ENCODE measurements at places on chromosomes 5 and 9.

DNA sequence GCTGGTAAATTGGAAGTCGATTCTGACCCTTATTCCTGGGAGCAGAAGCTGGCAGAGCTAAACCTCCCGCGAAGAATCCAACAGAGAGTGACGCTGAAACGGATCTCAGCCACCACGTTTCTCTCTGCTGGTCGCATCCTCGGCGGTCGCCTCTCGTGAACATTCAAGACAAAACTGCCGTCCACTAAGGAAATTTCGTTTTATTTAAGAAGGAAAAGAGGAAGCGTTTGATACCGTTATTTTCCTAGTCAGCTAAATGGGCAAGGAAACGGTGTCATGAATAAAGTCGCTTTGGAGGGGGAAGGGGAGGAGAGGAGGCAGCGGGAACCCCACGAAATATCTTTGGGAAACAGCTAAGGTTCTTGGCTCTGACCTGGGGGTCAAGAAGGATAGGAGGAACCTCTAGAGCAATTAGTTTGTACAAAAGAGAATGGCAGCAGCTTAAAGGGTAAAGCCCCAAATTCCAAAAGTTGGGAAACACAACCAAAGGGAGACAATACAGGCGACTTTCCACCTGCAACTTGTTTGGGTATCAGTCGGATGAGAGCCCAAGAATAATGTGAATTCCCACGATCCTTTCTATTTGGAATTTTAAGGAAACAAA is 1.9 kb downstream of the FOXB2 start:
- no peak for DNase-seq

- no peak for DNase-seq
Measured at GRCh38 chr5:112346411-112347044, 72.5 kb downstream of the EPB41L4A start.

- no peak for DNase-seq
Measured at GRCh38 chr9:136292026-136292538, 11.8 kb downstream of the CCDC187 start.

- no peak for DNase-seq
Measured at GRCh38 chr5:151280443-151280842, 23.1 kb downstream of the SLC36A3 start.

DNA sequence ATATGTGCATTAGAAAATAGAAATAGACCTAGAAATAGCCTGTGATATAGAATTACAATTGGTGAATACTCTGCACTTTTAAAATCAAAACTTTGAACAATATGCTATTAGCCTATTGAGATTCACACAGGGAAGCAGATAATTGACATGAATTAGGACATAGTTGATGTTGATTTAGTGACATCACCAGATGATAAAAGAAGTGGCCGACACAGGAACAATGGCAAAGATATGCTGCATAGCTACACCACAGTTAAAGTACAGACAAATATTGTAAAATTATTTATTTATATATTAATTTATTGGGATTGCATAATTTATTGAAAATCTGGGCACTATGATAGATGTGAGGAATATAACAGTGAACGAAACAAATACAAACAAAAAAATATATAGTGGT is 261.5 kb upstream of the CCNH start:
- no peak for DNase-seq

DNA sequence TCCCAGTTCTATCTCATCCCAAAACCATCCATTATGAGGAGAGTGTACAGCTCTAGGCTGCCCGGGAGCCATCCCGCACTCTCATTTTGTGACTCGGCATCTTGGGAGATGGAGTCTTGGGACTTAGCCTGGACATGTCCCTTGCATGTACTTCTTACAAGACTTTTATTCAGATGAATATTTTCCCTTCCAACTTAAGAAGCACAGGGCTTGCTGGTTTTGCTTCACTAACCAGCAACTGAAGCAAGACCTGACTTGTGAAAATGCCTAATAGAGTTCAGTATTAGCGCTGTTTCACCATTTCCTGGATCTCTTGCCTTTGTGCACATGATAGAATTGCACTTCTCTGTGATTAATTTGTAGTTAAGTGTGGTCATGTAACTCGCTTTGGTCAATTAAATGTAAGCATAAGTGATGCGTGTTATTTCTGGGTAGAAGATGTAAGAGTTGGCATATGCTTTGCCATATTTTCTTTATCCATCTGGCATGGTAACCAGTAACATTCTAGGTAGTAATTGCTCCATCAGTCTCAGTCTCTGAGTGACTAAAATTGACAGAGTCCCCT is 55.8 kb downstream of the PDCD1LG2 start:
- DNase-seq: no peak

DNA sequence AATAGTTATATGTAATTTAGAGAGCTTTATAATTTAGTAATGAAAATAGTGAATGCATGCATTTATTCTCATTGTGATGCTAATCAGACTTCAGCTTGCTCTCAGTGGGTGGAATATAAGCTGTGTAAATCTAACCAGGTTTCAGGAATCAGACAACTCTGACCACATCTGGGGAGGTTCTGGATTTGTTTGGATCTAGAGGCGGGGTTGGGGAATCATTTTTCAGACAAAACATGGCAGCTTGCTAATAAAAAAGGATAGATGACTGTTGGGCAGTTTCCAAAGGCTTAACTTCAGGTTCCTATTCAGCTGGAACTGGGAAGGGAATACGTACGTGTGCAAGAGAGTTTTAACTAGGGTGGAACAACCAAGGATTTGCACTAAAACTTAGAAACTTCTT is 43.2 kb upstream of the MAMDC2 start:
- DNase-seq: no peak

DNA sequence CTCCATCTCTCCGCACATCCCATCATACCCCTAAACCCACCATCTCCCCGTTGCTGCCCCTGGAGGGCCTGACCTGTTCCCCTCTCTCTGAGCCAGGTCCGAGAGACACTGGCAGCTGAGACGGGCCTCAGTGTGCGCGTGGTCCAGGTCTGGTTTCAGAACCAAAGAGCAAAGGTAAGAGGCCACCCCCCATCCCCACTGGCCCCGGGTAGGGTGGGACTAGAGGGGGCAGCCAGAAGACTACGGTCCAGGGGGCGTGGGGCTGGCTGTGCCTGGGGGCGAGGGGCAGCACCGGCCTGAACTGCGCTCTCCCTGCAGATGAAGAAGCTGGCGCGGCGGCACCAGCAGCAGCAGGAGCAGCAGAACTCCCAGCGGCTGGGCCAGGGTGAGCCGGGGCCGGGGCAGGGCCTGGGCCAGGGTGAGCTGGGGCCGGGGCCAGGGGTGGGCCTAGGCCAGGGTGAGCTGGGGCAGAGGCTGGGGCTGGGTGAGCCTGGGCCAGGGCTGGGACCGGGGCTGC is 79.8 kb downstream of the LMX1B start:
- DNase-seq: no peak

GRCh38 chr9:124264823-124265233 is 7.1 kb downstream of the NEK6 start:
- DNase-seq: no peak

DNA sequence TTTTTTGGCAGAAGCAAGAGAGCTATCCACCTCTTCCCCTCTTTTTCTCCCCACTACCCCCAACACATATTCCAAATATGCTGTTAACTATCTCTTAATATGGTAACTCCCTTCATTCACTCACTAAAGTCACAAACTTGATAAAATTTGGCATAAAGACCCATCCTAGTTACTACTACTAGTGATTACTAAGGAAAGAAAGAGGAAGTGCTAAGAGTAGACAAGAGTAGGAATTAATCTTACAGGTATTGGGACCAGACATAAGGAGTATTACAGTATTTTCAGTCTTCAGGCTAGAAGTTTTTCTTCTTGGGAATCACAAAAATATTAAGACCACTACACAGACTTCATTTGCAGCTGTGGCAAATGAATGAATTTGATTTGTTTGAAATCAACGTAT is 2.2 kb downstream of the ADAMTS6 start:
- DNase-seq: no peak

GRCh38 chr9:22374051-22374450 is 72.6 kb upstream of the DMRTA1 start:
- no peak for DNase-seq

DNA sequence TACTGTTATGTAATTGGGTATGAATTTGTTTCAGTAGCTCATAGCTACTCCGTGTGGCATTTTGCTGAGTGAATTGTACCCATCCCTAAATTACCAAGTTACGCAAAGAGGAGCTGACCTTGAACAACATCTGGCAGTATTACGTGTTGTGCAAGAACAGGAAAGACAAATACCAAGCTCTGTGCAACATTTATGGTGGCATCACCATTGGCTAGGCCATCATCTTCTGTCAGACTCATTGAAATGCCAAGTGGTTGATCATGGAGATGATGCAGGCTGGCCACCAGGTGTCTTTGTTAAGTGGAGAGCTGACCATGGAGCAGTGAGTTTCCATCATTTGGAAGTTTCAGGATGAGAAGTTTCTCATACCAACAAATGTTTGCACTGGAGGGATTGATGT is 15.0 kb downstream of the ZSWIM6 start:
- no peak for DNase-seq

DNA sequence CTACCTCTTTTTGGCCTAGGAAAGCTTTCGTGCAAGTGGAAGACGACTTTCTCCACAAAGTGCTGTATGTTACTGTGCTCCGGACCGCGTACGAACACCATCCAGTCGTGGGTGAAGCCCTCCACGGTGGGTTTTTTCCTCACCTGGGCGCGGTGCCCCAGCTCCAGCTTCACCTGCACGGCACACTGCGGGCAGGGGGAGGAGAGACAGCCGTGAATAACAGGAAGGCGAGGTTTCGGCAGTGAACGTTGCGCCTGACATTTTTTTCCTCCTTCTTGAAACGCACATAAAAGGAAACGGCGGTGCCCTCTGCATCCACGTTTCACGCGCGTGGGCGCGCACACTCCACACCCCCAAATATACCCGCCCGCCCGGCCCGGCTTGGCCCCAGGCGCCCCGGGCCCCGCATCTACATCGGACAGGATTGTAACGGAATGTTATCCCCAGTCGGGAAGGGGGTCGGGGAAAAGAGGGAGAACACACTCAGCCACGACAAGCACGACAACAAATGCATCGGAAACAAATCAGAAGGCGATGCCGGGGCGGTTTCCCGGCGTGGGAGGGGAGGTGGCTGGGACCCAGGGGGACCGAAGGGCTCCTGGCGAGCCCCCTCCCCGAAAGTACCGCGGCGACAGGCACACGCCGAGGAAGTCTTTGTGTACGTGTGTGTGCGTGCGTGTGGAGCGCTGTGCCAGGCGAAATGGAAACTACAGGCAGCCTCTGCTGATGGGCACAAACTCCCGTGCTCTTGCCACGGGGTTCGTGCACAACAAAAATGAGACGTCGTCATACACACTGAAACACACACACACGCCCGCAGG is 1.4 kb downstream of the MLLT3 start:
- no peak for DNase-seq

- no peak for DNase-seq
Measured at GRCh38 chr5:174692381-174692780, 32.0 kb upstream of the MSX2 start.

- DNase-seq: no peak
Measured at GRCh38 chr9:12554636-12555035, 138.5 kb upstream of the TYRP1 start.

GRCh38 chr9:82764061-82764668 is 298.8 kb downstream of the RASEF start:
- no peak for DNase-seq

GRCh38 chr5:100731768-100732167 is 171.3 kb downstream of the ST8SIA4 start:
- DNase-seq: no peak

GRCh38 chr5:57681942-57682341 is 199.3 kb upstream of the ACTBL2 start:
- DNase-seq: no peak

DNA sequence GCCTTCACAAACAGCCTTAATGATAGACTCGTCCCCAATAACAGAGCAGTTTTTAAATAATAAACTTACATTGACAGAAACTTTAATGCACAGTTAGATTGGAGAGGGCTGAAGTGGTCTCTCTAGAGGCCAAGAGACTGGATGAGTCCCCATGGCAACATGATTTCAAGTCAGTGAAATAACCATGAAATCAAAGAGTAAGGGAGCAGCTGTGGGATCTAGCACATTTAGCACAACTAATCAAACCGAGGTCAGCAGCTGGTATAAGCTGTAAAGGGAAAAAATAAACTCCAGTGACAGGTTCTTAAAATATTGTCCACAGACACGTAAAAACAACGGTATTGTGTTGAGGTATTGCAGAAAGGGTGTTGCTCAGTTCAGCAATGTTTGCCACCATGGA is 916.6 kb downstream of the DNAH5 start:
- no peak for DNase-seq

GRCh38 chr9:73155968-73156864 is 4.6 kb downstream of the ANXA1 start:
- no peak for DNase-seq

DNA sequence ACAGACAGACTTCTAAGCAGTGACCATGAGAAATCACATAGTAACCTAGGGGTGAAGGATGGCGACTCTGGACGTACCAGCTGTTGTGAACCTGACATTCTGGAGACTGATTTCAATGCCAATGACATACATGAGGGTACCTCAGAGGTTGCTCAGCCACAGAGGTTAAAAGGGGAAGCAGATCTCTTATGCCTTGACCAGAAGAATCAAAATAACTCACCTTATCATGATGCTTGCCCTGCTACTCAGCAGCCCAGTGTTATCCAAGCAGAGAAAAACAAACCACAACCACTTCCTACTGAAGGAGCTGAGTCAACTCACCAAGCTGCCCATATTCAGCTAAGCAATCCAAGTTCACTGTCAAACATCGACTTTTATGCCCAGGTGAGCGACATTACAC is 38.0 kb upstream of the CCDC152 start:
- no peak for DNase-seq

DNA sequence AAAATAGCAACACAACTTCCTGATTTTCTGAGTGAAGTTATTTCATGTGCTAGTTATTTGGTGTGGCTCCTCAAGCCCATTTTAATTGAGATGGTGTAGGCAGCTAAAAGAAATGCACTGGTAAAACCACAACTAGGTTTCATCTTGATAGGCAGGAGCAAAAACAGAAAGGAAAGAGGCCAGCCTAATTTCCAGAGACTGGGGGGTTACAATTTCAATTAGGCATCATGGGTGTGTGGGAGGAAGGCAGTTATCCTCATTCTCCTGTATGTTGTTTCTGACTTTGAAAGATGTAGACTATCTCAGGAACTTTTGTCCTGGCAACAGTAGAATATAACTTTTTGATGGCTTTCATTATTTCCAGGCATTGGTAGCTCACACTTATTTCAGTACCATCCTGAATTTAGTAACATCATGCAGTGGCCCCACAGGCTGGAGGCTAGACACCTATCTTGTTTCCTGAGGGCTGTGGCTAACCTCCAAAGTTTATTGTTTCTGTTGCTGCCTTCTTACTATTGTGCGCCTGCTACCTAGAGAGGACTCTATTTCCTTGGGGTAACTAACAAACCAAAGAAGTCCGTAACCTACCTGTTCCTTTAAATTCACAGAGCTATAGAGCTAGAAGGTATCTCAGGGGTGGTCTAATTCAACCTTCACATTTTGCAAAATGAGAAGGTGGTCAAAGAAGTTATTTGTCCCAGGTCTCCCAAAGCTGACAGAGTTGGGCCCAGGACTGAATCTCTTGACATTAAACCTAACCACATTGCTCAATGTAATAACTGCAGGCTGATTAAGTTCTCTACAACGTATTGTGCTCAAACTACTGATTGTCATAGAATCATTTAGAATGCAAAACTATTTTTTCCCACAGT is 42.4 kb downstream of the FYB1 start:
- DNase-seq: no peak

GRCh38 chr5:42991404-42992087 is 48.6 kb downstream of the ANXA2R start:
- DNase-seq: no peak

- DNase-seq: no peak
Measured at GRCh38 chr9:89277454-89277853, 33.5 kb upstream of the CKS2 start.
